Activated effector memory CD4-positive, alpha-beta T cell treated with anti-CD3 and anti-CD28 coated beads, Interleukin-2, amount 50 U/mL, for 16 hours (primary cell): ENCODE measurements at places on chromosomes 12 and 14.

- no peak for DNase-seq
These were observed at the start of gene KRT7 for GRCh38 chr12:52232674-52233461. Gene KRT7, plus strand, starts transcription at chr12:52233243. Its CDS starts 54 bp downstream, at chr12:52233297.

DNA sequence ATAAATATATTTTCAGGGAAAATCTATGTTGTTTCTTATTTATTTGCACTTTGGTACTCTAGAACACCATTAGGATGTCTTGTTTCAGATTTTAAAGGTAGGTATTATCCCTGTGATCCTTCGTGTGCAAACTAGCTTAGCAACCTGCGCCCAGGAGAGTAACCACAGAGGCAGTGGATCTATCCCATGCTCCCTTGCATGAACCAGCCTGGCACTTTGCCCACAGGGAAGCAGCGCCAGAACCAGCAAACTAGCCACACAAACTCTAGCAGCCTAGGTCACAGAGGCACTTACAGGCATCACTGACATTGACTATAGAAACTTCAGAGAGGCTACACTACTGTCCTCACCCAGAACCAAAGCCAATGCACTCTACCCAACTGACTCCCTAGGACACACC, 76.1 kb downstream of the TSHR start:
- DNase-seq = no peak

DNA sequence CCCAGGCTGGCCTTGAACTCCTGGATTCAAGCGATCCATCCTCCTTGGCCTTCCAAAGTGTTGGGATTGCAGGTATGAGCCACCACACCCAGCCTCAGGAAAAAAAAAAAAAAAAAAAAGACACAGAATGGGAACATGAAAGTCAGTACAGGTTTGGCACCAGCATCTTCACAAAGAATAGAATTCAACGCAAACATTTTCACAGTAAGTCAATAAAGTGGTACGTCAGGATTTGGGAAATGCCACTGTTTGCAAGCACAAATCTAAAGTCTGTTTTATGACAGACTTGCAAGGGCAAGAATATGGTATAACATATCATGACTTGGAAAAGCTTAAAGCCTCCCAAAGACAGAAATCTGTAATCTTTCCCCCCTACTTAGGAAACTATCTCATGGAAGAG, 34.9 kb upstream of the WDR89 start:
- no peak for DNase-seq

DNA sequence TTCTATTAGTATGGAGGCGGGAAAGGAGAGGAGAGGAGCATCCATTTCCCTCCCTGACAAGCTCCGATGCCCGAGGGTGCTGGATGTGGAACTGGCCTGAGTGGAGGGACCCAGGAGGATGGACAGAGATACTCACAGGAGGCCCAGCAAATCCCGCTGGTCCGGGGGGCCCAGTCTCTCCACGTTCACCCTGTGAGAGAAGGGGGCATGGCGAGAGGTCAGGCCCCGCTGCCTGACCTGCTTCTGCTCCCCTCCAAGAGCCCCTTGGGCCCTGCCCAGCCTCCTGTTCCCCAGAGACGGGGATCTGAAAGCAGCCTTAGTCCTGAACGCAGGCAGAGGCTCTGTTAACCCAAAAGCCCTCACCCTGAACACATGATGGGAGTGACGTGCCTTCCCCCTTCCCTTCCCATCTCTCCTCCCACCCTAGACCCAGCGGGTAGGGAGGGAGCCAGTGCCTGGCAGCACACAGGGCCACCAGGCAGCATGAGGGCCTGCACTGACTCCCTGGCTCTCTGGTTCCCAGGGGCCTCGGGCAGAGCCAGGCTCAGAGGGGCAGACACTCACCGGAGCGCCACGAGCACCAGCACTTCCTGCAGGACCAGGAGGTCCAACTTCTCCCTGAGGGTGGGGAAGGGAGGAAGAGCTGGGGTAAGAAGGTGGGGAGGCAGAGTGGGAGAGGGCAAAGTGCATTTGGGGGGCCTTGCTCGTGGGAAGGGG, 17.5 kb downstream of the TMEM106C start:
- no peak for DNase-seq

DNA sequence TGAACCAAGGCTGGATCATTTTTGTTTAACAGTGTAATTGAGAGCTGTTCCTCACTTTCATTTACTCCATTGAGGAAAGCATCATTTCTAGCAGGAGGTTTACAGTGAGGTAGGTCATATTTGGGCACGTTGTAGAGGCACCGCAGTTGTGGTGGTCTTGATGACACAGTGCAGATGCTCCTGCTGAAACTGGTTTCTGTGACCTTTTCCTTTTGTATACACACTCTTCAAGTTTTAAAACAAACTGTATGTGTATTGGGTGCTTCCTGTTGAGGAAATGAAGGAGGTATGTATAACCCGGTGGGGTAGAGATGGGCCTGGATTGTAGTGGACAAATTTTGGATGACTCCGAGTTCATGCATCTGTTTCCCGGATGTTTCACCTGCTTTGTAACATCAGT, 456.3 kb upstream of the RGS6 start:
- no peak for DNase-seq

DNA sequence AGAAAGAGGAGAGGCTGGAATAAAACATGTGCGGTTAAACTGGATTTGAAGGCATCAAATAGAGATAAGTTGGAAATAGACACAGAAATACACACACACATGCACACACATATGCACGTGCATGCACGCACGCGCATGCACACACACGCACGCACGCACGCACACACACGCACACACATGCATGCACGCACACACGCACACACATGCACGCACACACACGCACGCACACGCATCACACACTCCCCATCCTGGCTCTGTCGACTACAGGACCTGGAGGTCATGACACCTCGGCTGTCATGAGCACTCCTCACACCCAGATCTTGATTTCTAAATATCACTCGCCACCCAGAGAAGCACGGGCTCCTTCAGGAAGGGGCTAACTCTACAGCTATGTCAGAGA, 51.8 kb downstream of the RIMBP2 start:
- DNase-seq = no peak

- no peak for DNase-seq
These were observed 74.5 kb downstream of the CCDC60 start for GRCh38 chr12:119409043-119409442.

DNA sequence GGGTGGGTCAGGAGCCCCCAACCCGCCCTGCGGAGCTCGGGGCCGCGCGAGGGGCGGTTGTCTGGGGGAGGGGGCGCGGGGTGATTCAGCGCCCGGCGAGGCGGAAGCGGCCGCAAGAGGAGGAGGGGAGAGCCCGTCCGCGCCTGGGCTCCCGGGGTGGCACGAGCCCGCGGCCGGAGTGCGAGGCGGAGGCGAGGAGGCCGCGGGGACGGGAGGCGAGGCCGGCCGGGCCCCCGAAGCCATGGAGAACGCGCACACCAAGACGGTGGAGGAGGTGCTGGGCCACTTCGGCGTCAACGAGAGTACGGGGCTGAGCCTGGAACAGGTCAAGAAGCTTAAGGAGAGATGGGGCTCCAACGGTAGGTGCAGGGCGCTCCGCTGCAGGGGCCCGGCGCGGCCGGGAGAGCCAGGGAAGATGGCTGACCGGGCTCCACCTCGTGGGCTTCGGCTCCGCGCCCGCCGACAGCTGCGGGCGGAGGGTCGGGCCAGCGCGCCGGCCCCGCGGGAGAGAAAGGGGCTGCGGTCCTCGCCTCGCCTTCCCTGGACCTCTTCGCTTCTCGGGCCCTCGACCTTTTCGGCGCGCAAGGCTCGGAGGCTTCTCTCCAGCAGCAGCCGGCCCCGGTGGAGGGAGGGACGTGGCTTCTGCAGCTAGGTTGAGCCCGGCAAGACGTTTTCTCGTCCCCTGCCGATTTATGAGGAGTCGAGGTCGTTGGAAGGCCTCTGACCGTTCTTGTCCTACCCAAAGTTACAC, 677 bp downstream of the ATP2A2 start:
- peak; percentile 81 for DNase-seq
